ENCODE measurements at places on chromosomes 4 and X.

DNA sequence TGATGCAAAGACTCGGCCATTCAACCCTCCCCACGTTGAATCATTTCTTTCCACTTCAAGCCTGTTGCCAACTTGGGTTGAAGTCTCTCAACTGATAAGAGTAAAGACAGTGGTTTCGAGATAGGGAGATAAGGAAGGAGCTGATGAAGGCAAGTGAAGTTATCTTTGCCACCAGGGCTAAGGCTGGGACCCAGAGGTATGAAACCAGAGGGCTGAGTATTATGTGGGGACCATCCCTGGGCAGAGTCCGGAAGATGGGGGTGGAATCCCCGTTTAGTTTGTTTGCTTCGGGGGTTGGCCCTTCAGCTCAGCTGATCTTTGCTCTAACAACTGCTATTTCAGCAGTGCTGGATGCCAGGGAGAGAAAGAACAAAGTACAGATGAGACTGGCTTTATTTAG is 2.3 kb upstream of the XPNPEP2 start:
- H3K36me3 ChIP-seq, result no peaks in the 10 kb centered on the region
- H3K4me1 ChIP-seq, result no peaks in the 10 kb centered on the region
- no peak for DNase-seq

DNA sequence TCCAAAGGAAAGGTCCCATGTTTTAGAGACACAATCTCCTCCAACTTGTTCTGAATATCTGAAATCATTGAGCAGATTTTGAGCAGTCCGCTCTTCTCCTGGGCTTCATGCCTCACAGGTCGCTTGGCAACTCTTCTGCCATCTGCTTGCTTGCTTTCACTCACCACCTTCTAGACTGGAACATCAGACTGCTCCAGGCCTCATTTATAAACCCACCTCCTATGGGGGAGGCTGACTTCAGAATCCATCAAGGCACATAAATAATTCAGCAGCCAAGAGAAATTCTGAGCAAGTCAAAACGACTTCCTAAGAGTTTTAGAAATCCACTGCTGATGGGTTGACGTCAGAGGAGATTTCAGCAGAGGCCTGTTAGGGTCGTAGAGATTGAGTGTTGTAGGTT is 64.1 kb downstream of the FAM184B start:
- no peak overlapping the region for H3K27ac ChIP-seq
- no peak overlapping the region for H3K4me3 ChIP-seq
- no peaks in the 10 kb centered on the region for H3K27me3 ChIP-seq
- DNase-seq, result no peak
- H3K4me1 ChIP-seq, result no peaks in the 10 kb centered on the region

- no peaks in the 10 kb centered on the region for H3K4me1 ChIP-seq
- no peak overlapping the region for H3K4me3 ChIP-seq
- H3K27me3 ChIP-seq, result no peaks in the 10 kb centered on the region
- DNase-seq, result no peak
These were observed 48.1 kb upstream of the UGT2B15 start for GRCh38 chr4:68718447-68719074.

- no peaks in the 10 kb centered on the region for H3K4me1 ChIP-seq
- no peak for DNase-seq
- H3K27ac ChIP-seq, result no peak overlapping the region
- H3K4me3 ChIP-seq, result no peak overlapping the region
- H3K36me3 ChIP-seq, result no peaks in the 10 kb centered on the region
- no peaks in the 10 kb centered on the region for H3K27me3 ChIP-seq
These were observed 79.5 kb downstream of the PRKG2 start for GRCh38 chr4:81135501-81135900.

- no peak overlapping the region for H3K4me3 ChIP-seq
- H3K4me1 ChIP-seq, result peaks cover 3% of the 10 kb centered on the region
- no peaks in the 10 kb centered on the region for H3K27me3 ChIP-seq
- no peak for DNase-seq
These were observed 2.6 kb upstream of the STARD8 start for GRCh38 chrX:68644861-68645260.

DNA sequence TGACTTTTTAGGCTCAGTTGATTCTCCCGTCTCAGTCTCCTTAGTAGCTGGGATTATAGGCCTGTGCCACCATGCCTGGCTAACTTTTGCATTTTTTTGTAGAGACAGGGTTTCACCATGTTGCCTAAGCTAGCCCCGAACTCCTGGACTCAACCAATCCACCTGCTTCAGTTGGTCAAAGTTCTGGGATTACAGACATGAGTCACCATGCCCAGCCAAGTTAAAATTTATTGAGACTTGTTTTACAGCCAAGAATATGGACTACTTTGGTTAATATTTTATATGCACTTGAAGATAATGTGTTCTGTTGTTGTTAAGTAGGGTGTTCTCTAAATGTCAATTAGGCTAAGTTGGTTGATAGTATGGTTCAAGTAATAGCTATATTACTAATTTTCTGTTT is 58.7 kb downstream of the CYTL1 start:
- H3K36me3 ChIP-seq, result no peaks in the 10 kb centered on the region
- H3K4me1 ChIP-seq, result no peaks in the 10 kb centered on the region
- H3K4me3 ChIP-seq, result no peak overlapping the region
- H3K27me3 ChIP-seq, result no peaks in the 10 kb centered on the region
- no peak overlapping the region for H3K27ac ChIP-seq

- no peaks in the 10 kb centered on the region for H3K4me1 ChIP-seq
- no peak overlapping the region for H3K4me3 ChIP-seq
- DNase-seq, result no peak
These were observed 101.2 kb downstream of the BCOR start for GRCh38 chrX:39996536-39996935.

DNA sequence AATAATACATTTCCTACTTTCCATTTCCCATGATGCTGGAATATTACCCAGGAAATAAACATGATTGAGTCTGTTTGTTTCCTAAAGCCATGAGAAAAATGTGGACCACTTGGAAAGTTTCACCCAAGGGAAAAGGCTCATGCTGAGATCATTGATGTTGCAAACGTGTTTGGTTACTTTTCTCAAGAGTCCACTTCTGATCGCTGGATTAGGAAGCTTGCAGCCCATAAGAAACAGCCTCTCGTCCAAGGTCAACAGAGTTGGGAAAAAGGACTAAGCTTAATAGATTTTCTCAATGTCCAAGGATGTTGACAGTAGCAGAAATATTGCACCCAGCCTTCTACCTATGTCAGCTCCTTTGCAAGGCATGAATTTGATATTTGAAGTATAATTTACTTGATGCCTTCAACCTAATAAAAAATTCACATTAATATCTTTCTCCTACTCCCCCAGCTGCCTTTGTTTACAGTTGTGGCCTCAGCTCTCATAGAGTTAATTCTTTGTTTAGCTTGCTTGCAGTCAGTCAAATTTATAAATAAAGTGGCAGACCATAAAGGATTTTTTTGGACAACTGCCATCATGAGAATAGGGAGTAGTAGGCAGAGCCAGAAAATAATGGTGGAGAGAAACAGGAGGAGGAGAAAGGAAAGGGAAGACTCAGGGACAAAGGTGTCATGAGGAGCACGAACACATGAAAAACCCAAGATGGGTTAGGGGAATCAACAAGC is 65.6 kb upstream of the BLTP1 start:
- peaks cover 6% of the 10 kb centered on the region for H3K4me1 ChIP-seq
- DNase-seq, result peak; percentile 34
- no peak overlapping the region for H3K27ac ChIP-seq
- no peaks in the 10 kb centered on the region for H3K27me3 ChIP-seq
- H3K36me3 ChIP-seq, result no peaks in the 10 kb centered on the region
- no peak overlapping the region for H3K4me3 ChIP-seq

DNA sequence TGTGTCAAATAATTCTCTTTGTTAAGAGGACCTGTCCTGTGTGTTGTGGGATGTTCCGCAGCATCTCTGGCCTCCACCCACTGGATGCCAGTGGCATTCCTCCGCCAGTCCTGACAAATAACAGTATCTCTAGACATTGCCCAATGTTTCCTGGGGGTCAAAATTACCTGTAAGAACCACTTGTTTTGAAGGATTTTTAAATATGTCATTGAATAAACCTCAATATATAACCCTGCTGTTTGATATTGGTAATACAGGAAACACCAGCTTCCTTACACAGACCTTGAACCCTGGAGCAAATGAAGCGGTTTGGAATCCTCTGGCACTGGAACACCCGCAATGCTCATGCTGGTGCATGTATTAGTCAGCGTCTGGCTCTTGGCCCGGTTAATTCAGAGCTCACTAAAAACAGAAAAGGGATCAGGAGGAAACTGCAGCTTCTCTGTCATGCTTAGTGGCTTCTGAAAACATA is 101.3 kb downstream of the TBL1X start:
- no peaks in the 10 kb centered on the region for H3K27me3 ChIP-seq
- DNase-seq, result peak; percentile 83
- peaks cover 18% of the 10 kb centered on the region for H3K4me1 ChIP-seq
- H3K27ac ChIP-seq, result peak overlapping the region; percentile 24
- no peak overlapping the region for H3K4me3 ChIP-seq

DNA sequence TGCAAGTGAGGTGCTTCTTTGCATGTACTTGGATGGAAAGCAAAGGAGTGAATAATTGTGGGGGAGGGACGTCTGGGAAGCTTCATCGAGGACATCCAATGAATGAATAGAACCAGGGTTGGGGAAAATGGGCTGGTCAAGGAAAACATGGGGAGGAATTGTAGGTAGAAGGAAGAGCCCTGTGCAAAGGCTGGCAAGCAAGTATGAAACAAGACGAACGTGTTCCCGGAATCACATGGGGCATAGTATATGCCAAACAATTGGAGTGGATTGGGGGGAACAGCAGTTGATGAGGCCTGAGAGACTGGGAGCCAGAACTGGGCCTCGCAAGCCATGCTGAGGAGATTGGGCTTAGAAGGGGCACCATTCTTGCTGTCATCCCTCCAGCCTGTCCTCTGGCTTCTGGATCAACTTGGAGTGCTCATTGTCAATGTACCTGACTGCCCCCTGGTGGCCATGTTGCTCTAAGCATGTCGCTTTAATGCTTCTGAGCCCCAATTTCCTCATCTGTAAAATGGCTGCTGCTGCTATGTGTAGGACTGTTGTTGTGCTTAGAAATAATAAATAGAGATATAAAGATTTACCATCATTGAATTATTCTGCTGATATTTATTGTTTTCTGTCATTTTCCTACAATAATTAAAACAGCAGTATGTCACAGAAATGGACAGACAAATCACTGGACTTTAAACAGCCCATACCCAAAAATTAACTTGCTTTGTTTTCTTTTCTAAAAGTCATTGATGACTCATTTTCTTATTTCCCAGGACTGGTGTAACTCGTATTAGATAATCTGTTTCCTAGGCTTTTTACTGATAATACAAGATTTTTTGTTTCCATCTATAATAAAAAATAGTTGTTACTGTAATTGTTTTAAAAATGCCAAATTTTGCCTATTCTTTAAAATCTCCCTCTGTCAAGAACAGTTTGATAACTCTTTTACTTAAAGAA is 66.4 kb downstream of the JADE3 start:
- no peak overlapping the region for H3K4me3 ChIP-seq
- H3K36me3 ChIP-seq, result no peaks in the 10 kb centered on the region
- H3K4me1 ChIP-seq, result no peaks in the 10 kb centered on the region

DNA sequence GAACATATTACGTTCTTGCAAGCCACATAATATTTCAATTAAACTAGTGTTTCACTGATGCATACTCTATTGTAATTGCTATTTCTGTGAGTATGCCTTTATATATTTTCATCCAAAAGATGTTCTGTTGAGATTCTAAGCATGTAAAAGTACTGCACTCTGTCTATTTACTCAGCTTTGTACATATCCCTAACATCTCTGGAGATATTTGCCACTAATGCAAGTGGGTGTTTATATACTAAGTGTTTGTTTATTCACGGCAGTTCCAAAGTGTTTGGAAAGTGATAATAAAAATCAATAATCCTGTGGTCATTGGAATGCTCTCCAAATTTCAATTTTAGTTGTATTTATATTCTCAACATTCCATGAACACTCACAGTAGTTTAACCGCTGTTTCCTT is 1989.0 kb downstream of the C4orf33 start:
- H3K36me3 ChIP-seq, result no peaks in the 10 kb centered on the region
- no peak for DNase-seq
- H3K27me3 ChIP-seq, result no peaks in the 10 kb centered on the region
- H3K27ac ChIP-seq, result no peak overlapping the region

Data from thyroid gland (tissue), 4 donors.